ENCODE measurements at places on chromosomes 3 and 15.

DNA sequence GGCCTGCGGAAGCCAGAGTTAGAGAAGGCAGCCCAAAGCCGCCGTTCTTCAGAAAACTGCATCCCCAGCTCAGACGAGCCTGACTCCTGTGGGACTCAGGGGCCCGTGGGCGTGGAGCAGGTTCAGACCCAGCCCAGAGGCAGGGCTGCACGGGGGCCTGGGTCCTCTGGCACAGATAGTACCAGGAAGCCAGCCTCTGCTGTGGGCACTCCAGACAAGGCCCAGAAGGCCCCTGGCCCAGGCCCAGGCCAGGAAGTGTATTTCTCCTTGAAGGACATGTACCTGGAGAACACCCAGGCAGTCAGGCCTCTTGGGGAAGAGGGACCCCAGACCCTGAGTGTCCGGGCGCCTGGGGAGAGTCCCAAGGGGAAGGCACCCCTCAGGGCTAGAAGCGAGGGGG lies 23.1 kb downstream of the ALPK3 start:
- no peak for DNase-seq

DNA sequence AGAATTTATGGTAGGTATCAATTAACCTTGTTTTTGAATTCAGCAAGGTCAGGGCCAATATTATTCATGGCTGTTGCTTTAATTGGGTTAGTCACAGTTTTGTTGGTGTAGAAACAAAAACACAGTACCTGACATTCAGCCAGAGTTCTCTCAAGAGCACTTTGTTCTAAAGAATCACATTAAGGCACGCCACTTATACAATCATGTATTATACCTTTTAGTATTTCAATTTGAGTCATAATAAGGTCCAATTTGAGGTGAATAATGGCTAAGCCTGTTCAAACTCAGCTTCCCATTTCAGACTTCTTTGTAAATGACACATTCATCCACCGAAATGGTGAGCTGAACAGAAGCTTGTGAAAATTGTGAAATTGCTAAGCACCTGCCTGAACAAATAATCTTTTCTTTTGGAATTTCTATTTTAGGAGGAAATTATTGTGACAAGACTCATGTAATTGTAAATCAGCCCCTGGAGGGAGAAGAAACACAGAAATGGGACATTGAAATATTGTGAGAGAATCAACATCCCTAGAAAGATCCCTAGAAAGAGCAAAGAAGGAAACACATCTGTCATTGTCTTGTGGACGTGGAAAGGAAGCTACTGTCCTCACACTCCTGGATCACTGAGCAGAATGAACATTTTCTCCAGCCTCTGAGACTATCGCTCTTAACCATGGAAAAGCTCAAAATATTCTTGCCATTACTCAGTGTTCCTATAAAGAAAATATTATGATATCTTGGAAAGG lies 29.3 kb downstream of the RIOX2 start:
- DNase-seq, result no peak

- DNase-seq, result no peak
Measured at GRCh38 chr15:65783872-65784271, 8.2 kb downstream of the DENND4A start.

- DNase-seq, result no peak
Measured at GRCh38 chr3:187619461-187619860, 50.7 kb downstream of the SST start.

DNA sequence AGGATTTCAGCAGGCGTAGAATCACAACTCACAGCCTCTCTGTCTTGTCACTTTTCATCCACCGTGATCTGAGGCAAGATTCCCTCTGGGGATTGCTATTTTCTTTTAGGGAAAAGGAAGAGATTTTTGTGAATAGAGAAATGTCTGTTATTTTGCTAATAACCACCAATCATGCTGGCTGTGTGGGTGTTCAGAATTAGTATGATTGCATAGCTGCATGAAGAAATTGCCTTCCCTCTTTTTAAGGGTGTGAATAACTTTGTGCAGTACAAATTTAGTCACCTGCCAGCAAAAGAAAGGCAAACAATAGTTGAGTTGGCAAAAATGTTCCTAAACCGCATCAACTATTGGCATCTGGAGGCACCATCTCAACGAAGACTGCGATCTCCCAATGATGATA lies 60.8 kb downstream of the KAT2B start:
- DNase-seq, result no peak

DNA sequence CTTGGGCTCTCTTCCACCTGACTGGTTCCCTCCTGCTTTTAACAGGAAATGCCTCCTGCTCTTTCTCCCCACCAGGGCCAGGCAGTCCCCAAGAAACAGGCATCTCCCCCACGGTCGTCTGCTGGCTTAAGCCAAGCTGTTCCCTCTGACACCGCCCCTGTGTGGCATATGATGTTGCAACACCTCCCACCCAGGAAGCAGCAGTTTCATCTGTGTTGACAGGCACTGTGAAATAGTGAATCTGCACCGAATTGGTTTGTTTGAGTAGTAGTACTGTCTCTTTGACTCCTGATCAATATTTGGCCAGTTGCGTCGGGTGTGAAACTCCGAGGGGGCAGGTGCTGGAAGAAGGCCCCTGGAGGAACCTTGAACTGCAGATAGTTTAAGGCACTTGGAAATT lies 188.8 kb downstream of the FEZF2 start:
- no peak for DNase-seq

DNA sequence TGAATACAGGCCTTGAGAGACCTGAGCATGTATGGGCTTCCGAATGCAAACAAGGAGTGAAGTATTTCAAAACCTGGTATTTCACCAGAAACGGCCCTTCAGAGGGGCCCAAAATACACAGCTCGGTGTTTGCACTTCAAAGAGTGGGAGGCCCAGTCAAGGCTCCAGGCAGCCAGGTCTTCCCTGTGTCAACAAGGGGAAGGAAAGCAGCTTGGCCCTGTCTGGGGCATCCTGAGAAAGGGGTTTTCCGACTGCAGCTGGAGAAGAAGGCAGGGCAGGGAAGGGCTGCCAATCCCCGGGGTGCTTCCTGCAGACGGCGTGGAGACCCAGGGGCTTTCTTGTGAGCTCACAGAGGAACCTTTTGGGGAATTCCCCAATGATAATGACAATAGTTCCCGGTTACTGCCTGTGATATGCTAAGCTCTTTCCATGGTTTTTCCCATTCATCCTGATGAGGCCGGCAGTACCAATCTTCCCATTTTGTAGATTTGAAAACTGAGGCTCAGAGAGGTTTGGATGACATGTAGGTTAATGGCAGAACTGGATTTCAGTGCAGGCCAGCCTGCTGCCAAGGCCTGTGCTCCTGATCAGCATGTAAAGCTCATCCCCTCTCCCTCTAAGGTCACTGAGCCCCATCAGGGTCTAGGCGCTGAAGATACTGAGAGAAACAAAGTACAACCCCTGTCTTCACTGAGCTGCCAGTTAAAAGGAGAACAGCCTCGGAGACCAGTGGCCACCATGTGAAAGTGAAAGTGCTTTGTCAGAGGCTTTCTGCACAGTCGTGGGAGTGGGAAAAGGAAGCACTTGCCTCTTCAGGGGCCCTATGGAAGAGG lies 43.0 kb upstream of the TLE3 start:
- DNase-seq, result no peak

Measured in cortex of kidney (tissue), 1 donor.